Activated T-cell treated with anti-CD3 and anti-CD28 coated beads for 1 hour (primary cell): ENCODE measurements at places on chromosomes 7 and 10.
A peak's percentile ranks its signal among the peaks of the same experiment; 100 is the strongest.

GRCh38 chr7:94510582-94511496 lies 1.2 kb downstream of the CASD1 start:
- DNase-seq = no peak

DNA sequence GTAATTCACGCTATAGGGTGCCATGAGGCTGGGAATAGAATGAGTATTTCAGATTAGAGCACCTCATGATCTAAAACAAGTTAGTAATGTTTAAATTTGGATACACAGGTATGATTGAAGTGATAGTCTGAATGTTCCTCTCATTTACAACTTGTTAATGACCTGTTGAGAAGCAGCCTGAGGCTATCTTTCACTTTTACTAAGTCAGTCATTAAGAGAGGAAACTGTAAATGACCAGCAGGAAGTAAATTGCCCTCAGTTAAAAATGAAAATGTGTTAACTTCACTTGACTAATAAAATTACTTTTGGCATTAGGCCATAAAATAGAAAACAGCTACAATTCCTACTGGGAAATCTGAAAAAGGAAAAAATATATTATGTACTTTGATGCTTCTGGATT lies 1042.0 kb downstream of the DNAJB9 start:
- no peak for DNase-seq

- no peak for DNase-seq
Observed at GRCh38 chr10:83539528-83540308, 599.6 kb upstream of the GHITM start.

GRCh38 chr10:102324061-102324460 lies 71.4 kb upstream of the NFKB2 start:
- no peak for DNase-seq

DNA sequence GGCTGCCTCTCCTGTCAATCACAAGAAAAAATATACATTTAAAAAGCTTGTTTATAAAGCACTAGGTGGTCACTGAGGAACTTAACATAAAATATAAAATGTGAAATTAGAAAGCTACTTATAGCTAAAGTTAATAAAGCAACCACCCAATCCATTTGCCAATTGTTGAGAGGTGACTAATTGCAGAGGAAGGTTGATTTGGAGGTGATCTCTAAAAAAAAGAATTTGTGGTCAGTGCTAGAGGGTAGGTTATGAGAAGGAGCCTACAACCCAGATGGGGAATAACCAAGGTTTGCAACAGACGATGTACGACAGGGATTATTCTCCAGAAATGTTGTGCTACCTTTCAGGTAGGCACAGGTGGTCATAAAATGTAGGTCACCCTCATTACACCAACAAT lies 444.2 kb upstream of the C7orf33 start:
- no peak for DNase-seq

GRCh38 chr7:66557214-66558200 lies 71.2 kb upstream of the KCTD7 start:
- peak; percentile 74 for DNase-seq

GRCh38 chr7:73770002-73770859 lies at the start of gene CLDN3:
CLDN3 (minus strand) TSS chr7:73770270; CDS start chr7:73770049, 221 bp downstream.
- DNase-seq = no peak

- DNase-seq = no peak
Observed at GRCh38 chr7:72754312-72754711, 73.7 kb downstream of the TYW1B start.

GRCh38 chr7:50268990-50269389 lies 35.5 kb upstream of the IKZF1 start:
- DNase-seq = no peak

DNA sequence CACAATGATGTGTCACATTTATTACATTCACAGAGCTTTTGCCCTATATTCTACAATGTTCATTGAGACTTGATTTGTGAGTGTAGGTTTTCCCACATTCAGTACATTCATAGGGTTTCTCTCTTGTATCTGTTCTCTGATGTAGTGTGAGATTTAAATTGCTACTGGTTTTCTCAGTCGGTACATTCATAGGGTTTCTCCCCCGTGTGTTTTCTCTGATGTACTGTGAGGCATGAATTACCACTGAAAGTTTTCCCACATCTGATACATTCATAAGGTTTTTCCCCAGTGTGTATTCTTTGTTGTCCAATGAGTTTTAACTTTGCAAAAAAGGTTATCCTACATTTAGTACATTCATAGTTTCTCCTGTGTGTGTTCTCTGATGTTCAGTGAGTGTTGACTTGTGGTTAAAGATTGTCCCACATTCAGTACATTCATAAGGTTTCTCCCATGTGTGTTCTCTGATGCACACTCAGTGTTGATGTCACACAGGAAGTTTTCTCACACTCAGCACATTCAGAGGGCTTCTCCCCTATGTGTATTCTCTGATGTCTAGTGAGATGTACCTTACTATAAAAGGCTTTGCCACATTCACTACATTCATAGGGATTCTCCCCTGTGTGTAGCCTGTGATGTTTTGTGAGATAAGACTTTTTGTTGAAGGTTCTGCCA lies 63.0 kb downstream of the ZNF248 start:
- no peak for DNase-seq

DNA sequence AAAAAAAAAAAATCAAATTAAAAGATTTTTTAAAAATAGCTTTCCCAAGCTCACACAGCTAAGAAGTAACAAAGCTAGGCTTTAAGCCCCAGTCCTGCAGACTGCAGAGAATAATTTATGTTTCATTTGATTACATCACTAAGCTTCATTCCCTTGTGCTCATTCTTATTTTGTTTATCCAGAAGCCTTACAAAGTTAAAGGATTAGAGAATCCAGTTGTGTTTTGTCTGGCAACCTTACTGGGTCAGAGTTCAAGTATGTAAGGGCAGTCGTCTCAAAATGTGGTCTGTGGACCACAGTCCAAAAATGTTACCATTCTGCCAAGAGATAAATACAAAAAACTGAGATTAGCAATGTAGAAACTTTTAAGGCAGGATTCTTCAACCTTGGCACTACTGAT lies 32.1 kb upstream of the EZH2 start:
- no peak for DNase-seq

GRCh38 chr10:43067391-43068135 lies 9.3 kb upstream of the RET start:
- DNase-seq = no peak

DNA sequence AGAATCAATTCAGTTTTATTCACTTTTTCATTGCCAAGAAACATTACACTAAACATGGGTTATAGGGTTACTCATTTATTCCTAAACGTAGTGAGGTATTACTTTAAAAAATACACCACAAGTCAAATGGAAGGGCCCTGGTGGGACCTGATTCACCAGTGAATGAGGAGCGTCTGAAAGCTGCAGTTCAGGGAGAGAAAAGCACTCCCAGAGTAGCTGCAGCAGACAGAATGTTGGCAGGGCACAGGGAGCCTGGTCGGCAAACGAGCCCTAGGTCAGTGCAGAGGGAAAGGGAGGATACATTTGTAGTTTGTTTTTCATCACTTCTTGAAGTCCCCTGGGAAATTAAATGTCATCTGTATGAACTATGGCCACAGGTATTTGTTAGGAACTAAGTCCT lies 361.7 kb upstream of the ETV1 start:
- DNase-seq = no peak

DNA sequence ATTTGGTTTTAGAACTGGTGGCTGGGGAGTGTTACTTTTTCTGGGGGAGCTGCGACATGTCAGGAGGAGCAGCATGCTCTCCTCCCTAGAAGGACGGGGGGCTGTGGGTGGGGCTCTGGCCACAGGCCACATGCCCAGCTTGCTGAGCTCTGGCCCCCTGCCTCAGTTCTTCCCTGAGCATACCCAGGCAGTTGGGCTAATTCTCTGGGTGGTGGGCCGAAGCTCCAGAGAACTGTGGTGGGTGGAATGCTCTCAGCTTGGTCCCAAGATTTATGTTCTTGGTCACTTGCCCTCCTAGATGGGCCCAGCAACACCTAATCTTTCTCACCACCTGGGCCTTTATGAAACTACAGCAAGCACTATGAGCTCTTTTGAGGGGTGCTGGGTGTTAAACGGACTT lies 5.1 kb upstream of the ZNF775 start:
- no peak for DNase-seq

DNA sequence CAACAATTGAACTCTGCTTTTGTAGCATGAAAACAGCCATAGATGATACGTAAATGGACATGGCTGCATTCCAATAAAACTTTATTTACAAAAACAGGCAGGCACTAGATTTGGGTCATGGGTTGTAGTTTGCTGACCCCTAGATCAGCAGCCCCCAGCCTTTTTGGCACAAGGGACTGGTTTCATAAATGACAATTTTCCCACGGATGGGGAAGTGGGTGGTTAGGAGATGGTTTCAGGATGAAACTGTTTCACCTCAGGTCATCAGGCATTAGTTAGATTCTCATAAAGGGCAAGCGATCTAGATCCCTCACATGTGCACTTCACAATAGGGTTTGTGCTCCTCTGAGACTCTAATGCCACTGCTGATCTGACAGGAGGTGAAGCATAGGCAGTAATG lies 16.5 kb upstream of the ANK3 start:
- DNase-seq = no peak

- no peak for DNase-seq
Observed at GRCh38 chr7:104328970-104329825, 795 bp downstream of the LHFPL3 start.
